ENCODE measurements at places on chromosomes 5 and 9.
A peak's percentile ranks its signal among the peaks of the same experiment; 100 is the strongest.

- DNase-seq, result no peak
Observed at GRCh38 chr5:76737846-76738245, 21.9 kb downstream of the F2R start.

DNA sequence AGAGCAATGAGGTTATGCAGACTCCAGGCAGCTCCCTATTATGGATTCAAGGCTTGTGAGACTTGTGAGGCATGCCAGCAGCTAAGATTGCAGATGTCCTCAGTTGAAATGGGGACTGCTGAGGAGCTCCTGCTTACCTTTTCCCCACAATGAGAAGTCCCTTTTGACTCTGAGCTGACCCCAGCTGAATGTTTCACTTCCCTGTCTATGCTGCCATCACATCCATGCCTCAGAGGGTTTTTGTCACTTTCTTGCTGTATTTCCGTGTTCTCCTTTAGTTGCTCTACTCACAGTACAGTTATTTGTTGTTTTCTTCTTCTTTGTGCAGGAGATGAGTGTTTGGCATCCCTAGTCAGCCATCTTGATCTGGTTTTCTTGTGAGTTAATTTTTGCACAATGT, 18.8 kb upstream of the OR2S2 start:
- no peak for DNase-seq

- no peak for DNase-seq
Observed at GRCh38 chr9:123420592-123421111, 64.7 kb downstream of the CRB2 start.

- no peak for DNase-seq
Observed at GRCh38 chr9:103837940-103838339, 256.2 kb upstream of the SMC2 start.

- DNase-seq, result no peak
Observed at GRCh38 chr5:103298117-103298516, 39.6 kb downstream of the MACIR start.

DNA sequence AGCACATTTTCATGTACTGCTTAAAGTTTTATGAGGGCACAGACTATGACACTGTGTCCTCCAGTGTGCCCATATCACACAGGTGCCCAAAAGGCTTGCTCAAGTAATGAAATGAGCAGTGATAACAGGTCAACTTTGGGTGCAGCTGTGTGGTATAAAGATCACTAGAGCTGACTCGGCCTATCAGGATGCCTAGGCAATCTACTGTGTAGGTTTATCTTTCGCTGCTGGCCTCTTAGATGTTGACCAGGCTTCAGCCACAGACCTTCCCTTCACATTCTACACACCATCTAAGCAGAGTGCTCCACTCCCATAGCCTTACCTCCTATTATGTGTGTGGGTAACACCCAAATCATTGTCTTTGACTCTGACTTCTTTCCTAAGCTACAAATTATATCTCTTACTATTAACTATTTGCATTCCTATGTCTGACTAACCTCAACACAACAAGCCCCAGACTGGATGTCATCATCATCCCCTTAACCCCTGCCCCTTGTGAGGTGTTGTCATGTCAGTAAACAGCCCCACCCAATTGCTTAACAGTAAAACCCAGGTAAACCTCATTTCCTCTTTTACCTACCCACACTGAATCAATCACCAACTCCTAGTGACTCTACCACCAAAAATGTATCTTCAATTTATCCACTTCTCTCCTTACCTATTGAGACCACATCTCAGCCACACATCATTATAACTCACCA, 2.5 kb downstream of the SREK1IP1 start:
- peak; percentile 56 for DNase-seq

GRCh38 chr9:96274939-96275338, 27.0 kb downstream of the HSD17B3 start:
- no peak for DNase-seq

DNA sequence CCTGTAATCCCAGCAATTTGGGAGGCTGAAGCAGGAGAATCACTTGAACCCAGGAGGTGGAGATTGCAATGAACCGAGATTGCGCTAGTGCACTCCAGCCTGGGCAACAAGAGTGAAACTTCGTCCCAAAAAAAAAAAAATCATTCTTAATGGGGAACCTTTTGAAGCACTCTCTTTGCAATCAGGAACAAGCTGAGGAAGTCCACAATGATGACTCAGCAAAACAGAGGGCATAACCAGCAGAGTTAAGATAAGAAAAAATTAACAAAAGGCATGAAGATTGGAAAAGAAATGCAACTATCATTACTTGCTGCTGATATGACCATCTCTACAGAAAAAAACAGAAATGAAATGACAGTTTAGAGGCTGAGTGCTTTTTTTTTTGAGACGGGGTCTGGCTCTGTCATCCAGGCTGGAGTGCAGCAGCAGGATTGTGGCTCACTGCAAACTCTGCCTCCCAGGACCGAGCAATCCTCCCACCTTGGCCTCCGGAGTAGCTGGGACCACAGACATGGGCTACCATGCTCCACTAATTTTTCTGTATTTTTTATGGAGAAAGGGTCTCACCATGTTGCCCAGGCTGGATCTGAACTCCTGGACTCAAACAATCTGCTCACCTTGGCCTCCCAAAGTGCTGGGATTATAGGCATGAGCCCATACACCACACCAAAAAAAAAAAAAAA, 88.0 kb downstream of the FNBP1 start:
- peak; percentile 64 for DNase-seq

GRCh38 chr5:58925627-58926540, 343.0 kb downstream of the RAB3C start:
- DNase-seq, result peak; percentile 6

DNA sequence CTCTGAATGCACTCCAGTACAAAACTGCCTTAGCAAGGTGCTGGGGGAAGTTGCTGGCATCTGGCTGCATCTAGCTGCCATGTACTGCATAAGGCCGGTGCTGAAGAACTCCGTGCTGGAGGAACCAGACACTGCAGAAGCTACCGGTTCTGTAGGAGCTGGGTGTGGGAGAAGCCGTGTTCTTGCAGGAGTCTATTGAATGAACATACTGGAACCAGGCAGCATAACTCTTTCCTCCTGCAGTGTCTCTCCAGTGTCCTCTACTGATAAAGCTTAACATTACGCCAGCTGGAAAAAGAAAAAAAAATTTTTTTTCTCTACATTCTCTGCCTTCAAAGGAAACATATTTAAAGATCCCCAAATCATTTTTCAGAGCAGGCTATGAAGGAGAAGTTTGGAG, 38.5 kb downstream of the VPS13A start:
- peak; percentile 34 for DNase-seq

DNA sequence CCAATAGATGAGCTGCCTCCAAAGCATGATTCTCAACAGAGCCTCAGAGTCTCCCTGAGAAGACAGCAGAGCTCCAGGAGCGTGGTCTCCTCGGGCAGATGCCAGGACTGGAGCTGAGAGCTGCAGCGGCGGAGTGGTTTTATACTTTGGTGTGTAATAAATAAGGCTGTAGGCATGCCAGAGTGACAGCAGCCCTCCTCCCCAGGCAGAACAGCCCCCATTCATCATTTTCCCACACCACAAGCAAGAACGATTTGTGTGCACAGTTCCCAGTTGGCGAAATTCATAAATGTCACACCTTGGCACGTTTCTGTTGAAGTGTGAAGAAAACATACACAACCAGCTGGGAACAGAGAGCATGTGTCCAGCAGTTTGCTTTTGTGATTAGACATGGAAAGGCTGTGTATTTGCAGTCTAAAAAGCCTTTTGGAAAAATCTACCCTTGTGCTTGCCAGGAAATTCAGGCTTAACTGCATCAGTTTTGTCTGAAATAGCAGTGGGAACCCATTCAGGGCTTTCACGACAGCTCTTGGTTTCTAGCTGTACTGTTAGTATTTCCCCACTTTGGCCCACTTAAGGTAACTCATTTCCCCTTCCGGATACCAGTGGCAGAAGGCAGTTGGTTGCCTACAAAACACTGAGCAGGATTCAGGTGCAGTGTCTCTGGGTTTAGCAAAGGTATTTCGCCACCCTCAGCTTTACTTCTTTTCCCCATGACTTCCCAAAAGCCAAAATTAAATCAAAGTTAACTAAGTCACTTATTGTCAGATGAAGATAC, at the start of gene C1QTNF3:
C1QTNF3 (minus strand) TSS at position 115 of the 778 bp plus-strand sequence; CDS start at position 27, 88 bp downstream.
- no peak for DNase-seq

GRCh38 chr5:157116483-157116954, 7.7 kb upstream of the HAVCR2 start:
- no peak for DNase-seq

GRCh38 chr5:140255460-140256157, 47.3 kb downstream of the PFDN1 start:
- no peak for DNase-seq

GRCh38 chr9:120619751-120620655, 40.0 kb upstream of the CDK5RAP2 start:
- DNase-seq, result peak; percentile 73

GRCh38 chr5:159057996-159058395, 41.7 kb downstream of the EBF1 start:
- no peak for DNase-seq

DNA sequence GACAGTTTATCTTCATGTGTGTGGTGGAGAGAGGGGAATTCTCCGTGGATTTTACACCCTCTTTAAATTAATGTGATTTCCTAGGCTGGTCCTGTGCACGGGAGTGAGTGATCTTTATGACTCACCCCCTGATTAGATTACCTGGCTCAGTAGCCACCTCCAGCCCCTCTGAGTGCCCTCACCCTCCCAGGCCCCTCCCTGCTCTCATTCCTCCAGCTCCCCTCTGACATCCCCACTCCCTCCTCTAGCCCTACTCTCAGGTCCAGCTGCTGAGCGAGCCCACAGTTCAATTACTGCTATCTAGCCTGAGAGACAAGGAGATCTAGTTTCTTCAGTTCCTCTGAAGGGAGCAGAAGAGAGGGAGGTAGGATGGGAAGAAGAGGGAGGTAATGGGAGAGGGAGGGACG, 61.8 kb upstream of the ARAP3 start:
- DNase-seq, result no peak

DNA sequence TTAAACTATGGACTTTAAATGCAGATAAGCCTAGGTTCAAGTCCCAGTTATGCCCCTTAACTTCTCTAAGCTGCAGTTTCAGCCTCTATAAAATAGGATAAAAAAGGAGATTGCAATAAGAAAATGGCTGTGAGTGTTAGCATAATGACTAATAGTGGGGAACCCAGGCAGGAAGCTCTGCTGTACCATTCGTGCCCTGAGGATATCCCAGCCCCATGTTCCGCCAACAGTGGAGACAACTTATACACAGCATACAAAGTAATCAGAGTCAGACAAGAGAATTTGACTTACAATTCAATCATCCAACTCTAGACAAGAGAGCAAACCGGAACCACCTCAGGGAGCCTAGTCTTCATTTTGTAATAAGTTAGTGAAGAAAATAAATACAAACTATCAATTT, 141.5 kb upstream of the FSTL4 start:
- DNase-seq, result peak; percentile 45

- DNase-seq, result no peak
Observed at GRCh38 chr9:18263377-18263776, 210.6 kb upstream of the ADAMTSL1 start.

All from iris pigment epithelial cell (primary cell).